ENCODE measurements at places on chromosomes 4 and X. TPM values are rescaled to one million over a fixed set of nuclear protein-coding genes. Genes with fewer than 3 reads are reported as not detected.
A peak's percentile ranks its signal among the peaks of the same experiment; 100 is the strongest.

GRCh38 chr4:110628663-110629213 lies 5.9 kb upstream of the PITX2 start:
- no peak for DNase-seq

DNA sequence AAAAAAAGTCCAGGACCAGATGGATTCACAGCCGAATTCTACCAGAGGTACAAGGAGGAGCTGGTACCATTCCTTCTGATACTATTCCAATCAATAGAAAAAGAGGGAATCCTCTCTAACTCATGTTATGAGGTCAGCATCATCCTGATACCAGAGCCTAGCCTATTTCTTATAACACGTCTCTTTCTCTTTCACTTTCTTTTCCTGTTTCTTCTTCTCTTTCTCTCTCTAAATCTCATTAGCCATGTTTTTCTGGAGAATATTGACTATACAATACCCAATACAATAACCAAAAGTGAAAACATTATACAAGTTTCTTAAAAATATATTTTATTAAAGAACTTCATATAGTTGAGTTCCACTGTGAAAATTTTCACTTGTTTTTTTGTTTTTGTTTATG lies 1154.9 kb upstream of the PCDH7 start:
- DNase-seq, result no peak

- DNase-seq, result no peak
Measured at GRCh38 chr4:168662297-168662984, 165.6 kb downstream of the PALLD start.

DNA sequence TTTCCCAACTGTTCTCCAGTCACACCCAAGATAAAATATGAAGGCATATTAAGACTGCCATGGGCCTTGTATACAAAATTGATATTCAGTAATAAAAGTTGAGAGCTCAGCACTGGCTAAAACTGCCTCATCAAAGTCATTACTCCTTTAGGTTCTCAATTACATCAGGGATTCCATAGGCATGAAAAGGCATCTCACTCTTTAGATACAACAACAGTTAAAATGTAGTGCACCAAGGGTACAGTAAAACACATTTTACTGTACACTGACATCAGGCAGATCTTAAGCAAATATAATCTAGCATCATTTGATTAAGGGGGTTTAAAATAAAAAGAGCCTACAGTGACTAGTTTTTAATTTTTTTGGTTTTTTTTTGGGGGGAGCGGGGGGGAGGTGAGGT lies 107.7 kb downstream of the PPP3CA start:
- DNase-seq, result no peak

DNA sequence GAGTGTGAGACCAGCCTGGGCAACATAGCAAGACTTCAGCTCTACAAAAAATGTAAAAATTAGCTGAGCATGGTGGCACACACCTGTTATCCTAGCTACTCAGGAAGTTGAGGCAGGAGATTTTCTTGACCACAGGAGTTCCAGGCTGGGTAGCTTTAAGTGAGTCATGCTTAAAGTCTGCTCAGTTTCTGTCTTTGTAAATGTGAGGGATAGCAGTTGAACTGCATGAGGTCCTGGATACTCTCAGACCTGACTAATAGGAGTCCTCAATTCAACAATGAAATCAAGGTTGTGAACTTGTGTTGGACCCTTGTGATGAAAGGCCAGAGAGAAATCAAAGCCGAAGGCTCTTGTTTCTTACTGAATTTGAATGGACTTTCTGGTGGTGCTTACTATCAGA lies 45.2 kb downstream of the STARD8 start:
- peak; percentile 77 for DNase-seq

- no peak for DNase-seq
Measured at GRCh38 chrX:153669174-153669890, 4.3 kb downstream of the PNCK start.

- no peak for DNase-seq
Measured at GRCh38 chr4:182518421-182518820, 275.2 kb downstream of the TENM3 start.

DNA sequence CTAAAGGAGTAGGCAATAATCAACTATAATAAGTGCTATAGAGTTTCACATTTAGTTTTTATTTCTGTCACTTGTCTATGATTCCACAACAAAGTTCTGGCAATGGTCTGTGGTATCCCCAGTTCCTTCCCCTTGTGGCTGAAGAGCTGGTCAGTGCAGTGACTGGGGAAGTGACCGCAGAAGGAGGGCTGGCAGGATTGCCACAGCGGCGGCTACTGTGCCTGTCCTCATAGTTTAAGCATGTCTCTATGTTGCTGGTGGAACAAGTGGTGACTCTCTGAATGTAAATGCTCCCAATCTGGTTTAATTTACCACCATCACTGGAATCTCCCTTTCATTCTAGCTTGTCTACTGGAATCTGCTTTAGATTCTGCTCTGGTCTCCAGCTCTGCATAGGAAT lies 170.6 kb upstream of the GK2 start:
- DNase-seq, result no peak

GRCh38 chrX:52425775-52426174 lies 57.0 kb downstream of the XAGE2 start:
- DNase-seq, result no peak

DNA sequence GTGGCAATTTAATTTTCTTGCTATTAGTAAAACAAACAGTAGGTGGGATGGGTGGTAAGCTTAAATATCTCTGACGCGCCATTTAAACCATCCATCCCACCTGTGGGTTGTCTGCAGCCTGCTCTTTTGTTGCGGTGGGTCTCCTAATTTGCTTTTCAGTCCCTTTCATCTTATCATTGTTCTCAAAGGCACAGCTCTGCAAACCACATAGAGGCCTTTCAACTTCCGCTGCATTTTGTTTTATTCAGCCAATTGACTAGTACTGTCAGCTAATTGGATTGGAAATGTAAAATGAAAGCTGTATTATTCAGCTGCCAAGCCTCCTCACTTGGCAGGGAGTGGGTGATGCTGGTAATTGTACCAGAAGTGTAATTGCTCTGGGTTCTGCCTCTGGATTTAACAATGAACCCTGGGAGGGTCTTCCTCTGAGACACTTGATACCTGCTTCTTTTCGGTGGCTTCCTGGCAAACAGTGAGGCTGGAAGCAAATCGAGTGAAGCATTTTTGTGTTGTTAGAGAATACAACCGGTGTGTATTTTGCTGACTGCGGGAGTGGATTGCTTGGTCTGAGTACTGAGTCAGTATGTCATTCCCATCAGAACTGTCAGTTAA lies 165.6 kb downstream of the FRAS1 start:
- no peak for DNase-seq

DNA sequence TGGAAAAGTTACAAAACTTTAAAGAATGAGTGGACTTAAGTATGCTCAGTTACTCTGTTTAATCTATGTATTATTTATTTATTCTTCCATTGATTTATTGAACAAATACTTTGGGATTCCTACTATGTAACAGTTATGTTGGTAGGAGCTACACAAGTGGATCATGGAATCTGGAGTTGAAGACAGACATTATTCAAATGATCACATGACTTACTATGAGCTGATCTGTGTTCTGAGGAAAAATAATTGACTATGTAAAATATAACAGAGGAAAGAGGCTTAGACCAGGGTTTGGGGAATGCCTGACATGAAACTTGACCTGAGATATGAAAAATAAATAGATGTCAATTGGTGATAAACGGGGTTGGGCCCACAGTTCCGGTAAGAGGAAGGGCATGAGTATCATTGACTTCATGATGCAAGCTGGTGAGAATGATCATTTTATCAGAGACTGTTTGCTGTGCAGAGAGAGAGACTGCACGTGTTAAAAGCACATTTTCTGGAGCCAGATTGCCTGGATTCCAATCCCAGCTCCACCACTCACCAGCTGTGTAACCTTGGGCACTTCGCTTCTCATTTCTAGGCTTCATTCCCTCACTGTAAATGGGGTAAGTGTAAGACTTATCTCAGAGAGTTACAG lies 179.0 kb downstream of the SPCS3 start:
- no peak for DNase-seq

DNA sequence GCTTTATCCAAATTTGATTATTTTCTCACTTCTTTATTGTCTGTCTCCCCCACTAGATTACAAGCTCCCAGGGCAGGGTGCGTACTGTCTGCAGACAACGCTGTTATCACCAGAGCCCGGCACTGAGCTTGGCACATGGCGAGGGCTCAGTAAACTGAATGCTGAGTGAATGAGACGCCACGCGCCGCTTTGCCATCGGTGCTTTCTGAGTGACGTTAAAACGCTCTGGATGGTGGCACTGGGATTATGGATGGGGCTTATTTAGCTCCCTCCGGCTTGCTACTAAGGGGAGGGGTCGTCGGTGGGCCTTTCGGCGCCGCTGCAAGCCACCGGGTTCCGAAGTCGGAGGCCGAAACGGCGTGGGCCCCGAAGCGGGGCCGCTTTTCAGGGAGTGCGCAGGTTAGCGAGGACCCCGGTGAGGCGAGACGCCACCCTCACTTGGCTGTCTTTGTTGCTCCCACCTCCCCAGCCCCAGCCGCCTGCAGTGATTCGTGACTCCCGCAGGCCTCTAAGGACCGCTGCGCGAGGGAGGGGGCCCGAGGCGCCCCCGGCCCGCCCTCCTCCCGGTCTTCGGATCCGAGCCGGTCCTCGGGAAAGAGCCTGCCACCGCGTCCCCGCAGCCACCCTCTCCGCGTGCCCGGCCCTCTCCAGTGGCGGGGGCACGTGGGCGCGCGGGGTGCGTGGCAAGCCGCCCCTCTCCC lies 569 bp upstream of the FHL1 start:
- DNase-seq, result no peak

DNA sequence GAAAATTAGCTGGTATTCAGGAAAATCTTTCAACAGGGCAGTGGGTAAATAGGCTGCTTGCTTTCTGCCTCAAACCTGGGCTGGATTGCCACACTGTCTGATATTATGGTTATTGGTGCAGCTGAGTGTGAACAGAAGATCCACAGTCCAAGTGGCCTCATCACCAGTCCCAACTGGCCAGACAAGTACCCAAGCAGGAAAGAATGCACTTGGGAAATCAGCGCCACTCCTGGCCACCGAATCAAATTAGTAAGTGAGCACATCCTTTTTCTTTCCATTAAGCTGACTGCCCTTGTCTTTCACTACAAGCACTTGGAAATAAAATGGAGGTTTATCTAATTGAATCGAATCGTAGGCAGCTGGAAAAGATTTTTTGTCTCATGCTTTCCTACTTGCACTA lies 204.7 kb downstream of the TLL1 start:
- no peak for DNase-seq

The CXCL13 gene
- total RNA-seq, result not detected

The UCP1 gene
- total RNA-seq, result not detected

The AMTN gene
- not detected for total RNA-seq

The CPLX1 gene
- total RNA-seq, result under 0.01 TPM
